ENCODE measurements at places on chromosomes 13 and 19.

DNA sequence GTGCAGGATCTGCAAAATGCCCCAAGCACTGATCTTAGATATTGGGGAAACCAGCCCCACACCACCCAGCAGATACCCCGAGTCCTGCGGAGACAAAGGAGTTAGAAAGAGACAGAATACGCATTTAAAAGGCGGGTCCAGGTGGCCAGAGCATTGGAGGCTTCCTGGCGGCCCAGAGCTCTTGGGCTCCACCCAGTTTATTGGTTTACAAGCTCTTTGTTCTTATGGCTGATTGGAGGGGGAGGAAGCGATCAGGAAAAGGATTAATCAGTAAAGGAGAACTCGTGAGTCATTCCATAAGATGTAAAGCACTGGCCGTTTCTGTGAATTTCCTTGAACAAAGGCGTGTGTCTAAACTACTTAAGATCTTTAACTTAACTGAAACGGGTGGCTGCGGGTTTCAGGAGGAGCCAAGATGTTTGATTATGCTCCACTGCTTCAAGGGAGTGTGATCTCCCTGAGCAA, 926 bp downstream of the ZNF587 start:
- peak; percentile 72 for DNase-seq

GRCh38 chr19:45638930-45639729, at the start of gene EML2:
Gene EML2, minus strand, starts transcription at chr19:45639397. Its CDS starts 21 bp downstream, at chr19:45639376.
- peak; percentile 78 for DNase-seq

GRCh38 chr13:91946498-91947070, 548.2 kb downstream of the GPC5 start:
- no peak for DNase-seq

GRCh38 chr19:39506944-39507714, 7.8 kb upstream of the SELENOV start:
- DNase-seq: no peak

DNA sequence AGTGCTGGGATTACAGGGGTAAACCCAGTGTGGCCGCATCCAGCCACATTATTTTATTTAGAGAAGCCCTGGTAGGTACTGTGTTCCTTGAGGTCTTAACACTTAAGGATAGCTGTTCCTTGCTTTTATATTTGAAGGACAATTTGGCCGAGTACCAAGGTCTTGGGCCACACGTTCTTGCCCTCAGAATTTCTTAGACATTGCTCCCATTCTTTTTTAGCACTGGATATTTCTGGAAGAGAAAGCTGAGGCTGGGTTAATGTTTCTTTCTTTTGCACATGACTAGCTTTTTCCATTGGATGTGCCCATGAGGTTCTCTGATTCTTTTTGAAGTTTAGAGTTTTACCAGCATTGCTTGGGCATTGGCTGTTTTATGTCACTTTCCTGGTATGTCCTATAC, 5.5 kb upstream of the RNF113B start:
- DNase-seq: no peak

DNA sequence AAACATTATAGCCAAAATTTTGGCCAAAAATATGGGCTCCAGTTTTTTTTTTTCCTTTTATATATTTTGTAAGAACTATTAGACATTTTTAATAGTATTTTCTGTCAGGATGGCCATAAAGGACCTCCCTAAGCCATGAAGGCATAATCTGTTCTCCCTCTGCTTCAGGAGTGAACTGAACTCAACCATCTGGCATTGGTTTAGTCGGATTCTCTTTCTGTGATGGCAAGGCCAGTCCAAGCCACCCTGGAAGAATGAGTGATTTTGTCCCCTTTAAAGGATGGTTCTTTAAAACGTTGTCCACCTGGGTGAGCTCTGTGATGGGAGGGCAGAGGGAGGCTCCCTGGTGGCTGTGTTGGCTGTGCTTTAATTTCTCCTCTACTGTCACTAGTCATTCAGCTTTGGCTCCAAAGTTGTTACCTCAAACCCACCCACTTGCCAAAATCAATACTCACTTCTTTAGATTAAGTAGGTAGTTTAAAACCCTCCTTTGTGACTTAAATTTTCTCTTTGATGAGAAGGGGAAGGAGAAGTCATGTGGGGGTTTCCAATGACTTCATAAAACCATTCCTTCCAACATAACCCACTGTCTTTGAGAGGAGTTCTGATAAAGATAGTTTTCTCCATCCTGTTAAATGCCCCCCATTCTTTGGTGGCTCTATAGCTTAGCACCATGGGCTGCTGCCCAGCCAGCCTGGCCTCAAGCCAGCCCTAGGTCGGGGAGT, 4.4 kb downstream of the TNFRSF19 start:
- no peak for DNase-seq

DNA sequence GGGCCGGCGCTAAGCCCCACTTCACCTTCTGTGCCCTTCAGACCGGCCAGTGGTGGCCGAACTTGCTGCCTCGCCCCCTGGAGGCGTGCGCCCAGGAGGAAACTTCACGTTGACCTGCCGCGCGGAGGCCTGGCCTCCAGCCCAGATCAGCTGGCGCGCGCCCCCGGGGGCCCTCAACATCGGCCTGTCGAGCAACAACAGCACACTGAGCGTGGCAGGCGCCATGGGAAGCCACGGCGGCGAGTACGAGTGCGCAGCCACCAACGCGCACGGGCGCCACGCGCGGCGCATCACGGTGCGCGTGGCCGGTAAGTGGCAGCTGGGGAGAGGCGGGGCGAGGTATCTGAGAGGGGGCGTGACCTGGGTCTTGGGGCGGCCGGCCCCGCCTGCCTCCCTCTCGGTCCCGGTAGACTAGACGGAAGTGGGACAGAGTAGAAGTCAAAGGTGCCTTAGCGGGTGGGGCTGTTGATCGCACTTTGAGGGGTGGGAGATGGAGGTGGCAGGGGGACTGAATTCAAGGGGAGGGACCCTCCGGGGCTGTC, 5.6 kb downstream of the ICAM5 start:
- peak; percentile 88 for DNase-seq

DNA sequence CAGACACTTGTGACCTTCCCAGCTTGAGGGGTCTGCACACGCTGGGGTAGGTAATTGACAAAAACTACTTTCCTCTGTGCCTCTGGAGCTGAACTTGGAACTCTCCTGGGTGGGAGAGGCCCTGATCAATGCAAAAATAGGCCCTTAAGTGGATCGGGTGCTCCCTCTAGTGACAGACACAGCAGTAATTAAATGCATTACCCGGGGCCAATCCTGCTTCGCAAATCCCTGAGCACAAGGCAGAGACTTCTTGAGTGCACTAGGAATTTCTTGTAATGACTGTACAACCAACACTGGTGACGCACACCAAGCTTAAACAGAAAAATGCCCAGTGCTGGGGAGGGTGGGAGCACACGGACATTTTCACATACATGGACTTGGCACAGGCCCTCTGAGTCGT, 10.6 kb upstream of the UBE2S start:
- peak; percentile 40 for DNase-seq

DNA sequence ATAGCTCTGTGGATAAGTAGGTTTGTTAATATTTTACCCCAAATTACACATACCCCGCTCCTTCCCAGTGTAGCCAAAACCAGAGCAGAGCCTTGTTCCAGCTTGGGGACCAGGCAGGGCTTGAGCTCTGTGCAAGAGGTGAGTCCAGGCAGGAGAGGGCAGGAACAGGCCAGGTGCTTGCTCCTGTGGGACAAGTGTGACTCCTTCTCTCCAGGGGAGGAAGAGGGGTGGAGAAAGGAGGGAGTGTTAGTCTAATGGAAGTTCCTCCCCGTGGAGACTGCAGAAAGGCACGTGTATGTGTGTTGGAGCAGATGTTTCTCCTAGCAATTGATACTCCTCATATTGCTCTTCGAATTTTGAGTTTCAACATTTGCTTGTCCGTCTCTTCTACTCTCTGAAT, 201.0 kb downstream of the FGF9 start:
- no peak for DNase-seq

- DNase-seq: no peak
These were observed 156.3 kb downstream of the SLITRK5 start for GRCh38 chr13:87827479-87827878.

DNA sequence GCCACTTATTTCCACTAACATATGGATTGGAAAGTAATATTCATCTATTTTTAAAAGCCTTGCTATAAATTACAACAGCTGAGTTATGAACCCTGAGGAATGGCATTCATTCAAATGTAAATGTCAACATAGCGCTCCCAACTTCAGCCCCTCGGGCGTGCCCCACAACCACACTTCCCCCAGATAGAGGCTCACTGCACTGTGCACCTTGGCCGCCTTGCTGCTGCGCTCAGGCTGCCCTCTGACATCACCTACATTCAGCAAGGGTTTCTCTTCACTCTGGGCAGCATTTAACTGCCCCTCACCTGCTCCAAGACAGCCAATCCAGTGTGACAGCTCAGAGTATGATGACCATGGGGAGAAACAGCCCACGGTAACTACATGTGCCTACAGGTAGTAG, 35.1 kb downstream of the SIAH3 start:
- no peak for DNase-seq

GRCh38 chr19:44113784-44114390, 688 bp downstream of the ZNF225 start:
- DNase-seq: no peak

- no peak for DNase-seq
These were observed 39.8 kb downstream of the DEDD2 start for GRCh38 chr19:42177686-42178019.

- DNase-seq: no peak
These were observed 5.3 kb upstream of the CFAP97D2 start for GRCh38 chr13:114173745-114174144.

DNA sequence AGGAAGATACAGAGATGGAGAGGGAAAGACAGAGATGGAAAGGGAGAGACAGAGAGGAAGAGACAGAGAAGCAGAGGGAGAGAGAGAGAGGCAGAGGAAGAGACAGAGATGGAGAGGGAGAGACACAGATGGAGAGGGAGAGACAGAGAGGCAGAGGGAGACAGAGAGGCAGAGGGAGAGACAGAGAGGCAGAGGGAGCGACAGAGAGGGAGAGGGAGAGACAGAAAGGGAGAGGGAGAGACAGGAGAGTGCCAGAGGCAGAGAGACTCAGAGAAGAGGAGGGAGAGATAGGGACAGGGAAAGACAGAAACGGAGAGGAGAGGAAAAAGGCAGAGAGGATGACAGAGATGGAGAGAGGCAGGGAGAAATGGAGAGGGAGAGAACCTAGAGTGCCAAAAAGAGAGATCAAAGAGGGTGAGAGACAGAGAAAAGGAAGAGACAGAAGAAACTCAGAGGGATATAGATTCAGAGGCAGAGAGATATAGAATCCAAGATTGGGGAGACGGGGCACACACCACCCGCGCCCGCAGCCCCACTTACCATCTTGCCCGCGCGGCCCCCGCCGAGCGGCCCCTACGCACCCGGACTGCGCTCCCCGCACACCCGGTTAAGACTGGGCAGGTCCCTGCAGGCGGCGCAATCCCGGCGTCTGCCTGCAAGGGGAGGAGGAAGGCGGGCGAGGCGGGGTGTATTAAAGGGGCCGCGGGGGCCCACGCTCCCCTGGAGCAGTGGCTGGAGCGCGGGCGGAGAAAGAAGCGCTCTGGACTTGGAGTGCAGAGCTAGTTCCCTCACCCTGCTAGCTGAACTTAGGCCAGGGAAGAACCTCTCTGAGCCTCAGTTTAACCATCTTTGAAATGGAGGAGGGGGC, 10.7 kb downstream of the TM6SF2 start:
- DNase-seq: no peak

GRCh38 chr13:28817204-28817603, 2.9 kb upstream of the MTUS2 start:
- no peak for DNase-seq

GRCh38 chr19:661427-662196, 1.4 kb downstream of the RNF126 start:
- DNase-seq: peak; percentile 73

DNA sequence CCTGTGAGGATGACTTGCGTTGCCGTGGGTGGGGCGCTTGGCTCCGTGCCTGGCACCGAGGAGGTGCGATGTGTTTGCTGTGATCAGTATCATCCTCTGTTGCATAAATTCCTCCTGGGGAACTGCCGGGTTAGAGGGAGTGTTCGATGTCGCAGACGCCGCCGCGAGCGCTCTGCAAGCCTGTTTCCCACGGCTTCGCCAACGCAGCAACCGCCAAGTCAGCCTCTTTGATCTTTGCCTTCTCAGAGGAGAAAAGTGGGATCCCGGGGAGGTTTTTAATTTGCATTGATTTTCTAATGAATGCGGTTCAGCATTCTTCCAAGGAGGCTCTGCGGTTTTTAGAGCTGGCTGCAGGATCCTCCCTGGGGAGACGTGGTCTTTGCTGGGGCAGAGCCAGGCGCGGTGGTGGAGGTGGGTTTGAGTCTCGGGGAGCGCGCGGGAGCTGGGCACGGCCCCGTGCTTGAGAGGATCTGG, 7.6 kb downstream of the GPR32 start:
- DNase-seq: no peak

DNA sequence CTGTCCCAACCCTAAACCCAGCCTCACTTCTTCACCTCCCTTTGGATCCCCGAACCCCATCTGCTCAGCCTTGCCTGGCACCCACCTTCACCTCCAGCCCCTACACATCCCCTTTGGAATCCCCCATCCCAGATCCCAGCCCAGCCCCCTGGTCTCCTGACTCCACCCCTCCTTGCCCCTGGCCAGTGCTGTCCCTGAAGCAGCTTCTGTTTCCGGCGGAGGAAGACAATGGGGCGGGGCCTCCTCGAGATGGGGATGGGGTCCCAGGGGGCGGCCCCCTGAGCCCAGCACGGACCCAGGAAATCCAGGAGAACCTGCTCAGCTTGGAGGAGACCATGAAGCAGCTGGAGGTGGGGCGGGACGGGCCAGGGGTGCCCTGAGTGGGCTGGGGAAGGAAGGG, 22.0 kb downstream of the ERFL start:
- DNase-seq: no peak

- no peak for DNase-seq
These were observed 970.5 kb downstream of the UQCRFS1 start for GRCh38 chr19:28242317-28242927.

DNA sequence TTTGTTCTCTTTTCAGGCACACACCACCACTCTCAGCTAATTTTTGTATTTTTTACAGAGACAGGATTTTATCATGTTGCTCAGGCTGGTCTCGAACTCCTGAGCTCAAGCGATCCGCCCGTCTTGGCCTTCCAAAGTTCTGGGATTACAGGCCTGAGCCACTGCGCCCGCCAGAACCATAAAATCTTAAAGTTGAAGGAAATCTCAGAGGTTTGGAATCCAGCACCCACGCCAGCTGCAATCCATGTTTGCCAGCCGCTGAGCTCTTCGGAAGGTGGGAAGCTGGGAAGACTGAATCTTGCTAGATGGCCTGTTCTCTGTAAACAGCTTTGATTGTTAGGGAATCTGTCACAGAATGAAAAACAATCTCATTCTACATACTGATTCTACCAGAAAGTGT, 38.5 kb downstream of the SPATA13 start:
- DNase-seq: no peak

- DNase-seq: no peak
These were observed 12.2 kb upstream of the ZNF429 start for GRCh38 chr19:21492947-21493906.

GRCh38 chr13:113889467-113889866, 25.6 kb upstream of the GAS6 start:
- DNase-seq: no peak

DNA sequence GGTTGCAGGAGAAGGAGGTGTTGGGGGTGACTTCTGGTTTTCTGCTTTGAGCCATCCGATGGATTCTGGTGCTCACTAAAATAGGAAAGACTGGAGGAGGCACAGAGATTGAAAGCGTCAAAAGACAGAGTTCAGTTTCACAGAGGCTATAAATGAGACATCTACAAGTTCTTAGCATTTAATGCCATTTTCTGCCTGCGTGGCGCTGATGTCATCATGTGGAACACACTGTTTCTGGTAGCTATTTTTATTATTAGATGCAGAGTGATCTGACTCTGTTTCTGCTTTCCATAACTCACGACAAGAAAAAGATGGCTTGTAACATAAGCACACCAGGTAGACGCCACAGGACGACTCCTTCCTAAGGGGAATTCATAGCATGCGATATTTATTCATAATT, 3.3 kb upstream of the SLC39A3 start:
- no peak for DNase-seq

GRCh38 chr19:7478173-7478842, 10.5 kb downstream of the PEX11G start:
- DNase-seq: no peak

Measured in Peyer's patch (tissue), 4 donors.